ENCODE measurements at places on chromosomes 7 and 10.

- no peak for ATAC-seq
Observed at GRCh38 chr7:26054386-26054785, 97.6 kb upstream of the NFE2L3 start.

DNA sequence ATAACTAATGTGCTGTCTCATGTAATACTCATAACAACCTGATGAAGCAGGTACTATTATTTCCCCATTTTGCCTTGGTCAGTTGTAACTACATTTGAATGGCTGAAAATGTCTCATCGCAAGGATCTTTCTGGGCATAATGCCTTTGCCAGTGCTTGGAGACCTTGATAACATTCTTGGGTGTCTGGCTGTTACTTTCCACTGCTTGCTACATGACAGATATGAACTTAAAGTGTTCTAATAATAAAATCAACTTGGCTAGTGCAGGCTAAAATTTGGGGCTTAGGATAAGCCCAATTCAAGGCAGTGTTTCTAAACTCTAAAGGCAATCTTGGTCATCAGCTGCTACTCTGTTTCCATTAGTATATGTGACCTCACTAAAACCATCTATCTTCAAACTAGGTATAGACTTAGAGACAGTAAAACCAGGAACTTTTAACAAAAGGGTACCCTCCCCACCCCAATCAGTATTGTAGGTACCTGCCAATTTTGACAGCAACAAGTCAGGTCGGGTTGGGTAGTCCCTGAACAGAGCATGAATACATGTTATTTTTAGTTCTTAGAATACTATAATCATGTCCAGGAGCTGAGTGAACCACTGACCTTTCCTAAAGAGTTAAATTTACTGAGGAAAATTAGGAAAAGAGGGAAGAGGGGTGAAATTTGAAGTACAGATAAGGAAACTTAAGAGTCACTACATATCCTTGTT lies 68.2 kb upstream of the AHR start:
- no peak for ATAC-seq

DNA sequence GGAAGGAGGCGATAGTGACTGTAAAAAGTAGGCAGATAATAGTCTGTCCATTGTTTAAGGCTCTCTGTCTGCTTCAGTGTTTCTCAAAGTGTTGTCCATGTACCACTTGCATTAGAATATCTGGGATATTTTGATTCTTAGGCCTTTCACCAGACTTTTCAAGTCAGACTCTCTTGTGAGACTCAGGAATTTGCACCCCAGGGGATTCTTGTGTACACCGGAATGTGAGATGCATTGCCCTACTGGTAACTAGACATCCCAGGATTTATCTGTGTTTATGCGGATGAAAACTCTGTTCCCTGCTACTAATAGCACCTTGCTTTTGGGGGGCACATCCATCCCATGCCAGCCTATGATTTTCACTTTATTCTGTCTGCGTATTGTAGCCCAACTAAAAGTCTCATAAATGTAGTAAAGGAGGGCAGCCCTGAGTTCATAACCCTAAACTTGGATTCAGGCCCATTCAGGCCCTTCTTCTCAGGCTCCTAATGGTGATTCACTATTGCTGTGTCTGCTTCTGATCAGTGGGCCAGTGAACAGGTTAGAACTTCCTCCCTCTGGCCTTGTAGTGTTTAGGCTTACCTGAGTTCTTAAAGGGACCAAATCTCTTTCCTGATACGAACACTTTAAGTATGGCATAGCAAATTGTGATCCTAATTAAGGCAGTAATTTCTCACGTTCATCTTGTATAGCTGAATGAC lies 71.8 kb upstream of the RPA3 start:
- ATAC-seq: no peak

- ATAC-seq: no peak
Observed at GRCh38 chr7:94174956-94175355, 170.8 kb upstream of the BET1 start.

- no peak for ATAC-seq
Observed at GRCh38 chr10:80318742-80319141, 29.3 kb upstream of the MAT1A start.

DNA sequence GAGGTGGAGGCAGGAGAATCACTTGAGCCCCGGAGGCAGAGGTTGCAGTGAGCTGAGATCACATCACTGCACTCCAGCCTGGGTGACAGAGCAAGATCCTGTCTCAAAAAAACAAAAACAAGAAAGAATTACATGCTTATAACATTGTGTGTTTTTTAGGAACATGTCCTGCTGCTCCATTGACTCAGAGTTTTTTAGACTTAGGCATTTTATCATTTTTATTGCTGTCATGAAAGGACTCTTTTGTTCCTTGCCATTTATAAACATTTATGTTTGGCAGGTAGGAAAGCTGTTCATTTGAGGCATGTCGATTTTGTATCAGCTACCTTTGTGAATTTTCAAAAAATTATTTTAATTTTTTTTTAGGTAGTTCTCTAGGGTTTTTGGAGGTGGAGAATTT lies 20.3 kb downstream of the COL26A1 start:
- no peak for ATAC-seq

DNA sequence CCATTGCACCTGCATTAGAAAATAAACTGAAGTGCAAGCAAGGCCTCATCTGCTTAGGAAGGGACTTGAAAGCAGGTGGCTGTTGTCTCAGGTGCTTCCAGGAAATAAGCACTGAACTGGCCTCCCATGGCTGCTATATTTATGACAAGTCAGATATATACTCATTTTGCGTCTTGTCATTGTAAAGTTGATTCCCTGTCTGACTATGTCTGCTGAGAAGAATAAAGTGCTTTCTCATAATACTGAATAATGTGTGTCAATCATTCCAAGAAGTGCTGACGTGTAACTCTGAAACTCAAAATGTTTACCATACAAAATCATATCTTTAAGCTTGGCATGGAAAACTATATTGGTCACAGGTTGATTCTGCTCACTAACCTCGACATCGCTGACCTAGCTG lies 44.9 kb upstream of the SVOPL start:
- peak; percentile 97 for ATAC-seq

- no peak for ATAC-seq
Observed at GRCh38 chr10:44384601-44385025, 284 bp downstream of the CXCL12 start.

GRCh38 chr7:6505685-6506559 lies 45.3 kb downstream of the GRID2IP start:
- ATAC-seq: no peak

DNA sequence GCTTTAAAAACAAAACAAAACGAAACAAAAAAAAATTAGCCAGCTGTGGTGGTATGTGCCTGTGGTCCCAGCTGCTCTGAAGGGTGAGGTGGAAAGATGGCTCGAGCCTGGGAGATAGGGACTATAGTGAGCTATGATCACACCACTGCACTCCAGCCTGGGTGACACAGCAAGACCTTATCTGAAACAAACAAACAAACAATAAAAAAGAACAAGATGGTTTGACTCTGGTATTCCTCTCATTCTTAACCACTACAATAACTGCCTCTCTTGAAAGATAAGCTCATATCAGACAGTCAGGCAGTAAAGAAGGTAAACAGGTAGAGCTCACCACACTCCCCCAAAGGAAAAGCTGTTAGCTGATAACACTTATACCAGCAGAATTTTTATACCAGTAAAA lies 14.1 kb upstream of the DUSP5 start:
- no peak for ATAC-seq

- no peak for ATAC-seq
Observed at GRCh38 chr7:159329818-159330378, 185.2 kb upstream of the VIPR2 start.

GRCh38 chr10:58394471-58394870 lies 9.3 kb downstream of the TFAM start:
- no peak for ATAC-seq

- no peak for ATAC-seq
Observed at GRCh38 chr7:83475420-83475819, 173.5 kb downstream of the SEMA3E start.

DNA sequence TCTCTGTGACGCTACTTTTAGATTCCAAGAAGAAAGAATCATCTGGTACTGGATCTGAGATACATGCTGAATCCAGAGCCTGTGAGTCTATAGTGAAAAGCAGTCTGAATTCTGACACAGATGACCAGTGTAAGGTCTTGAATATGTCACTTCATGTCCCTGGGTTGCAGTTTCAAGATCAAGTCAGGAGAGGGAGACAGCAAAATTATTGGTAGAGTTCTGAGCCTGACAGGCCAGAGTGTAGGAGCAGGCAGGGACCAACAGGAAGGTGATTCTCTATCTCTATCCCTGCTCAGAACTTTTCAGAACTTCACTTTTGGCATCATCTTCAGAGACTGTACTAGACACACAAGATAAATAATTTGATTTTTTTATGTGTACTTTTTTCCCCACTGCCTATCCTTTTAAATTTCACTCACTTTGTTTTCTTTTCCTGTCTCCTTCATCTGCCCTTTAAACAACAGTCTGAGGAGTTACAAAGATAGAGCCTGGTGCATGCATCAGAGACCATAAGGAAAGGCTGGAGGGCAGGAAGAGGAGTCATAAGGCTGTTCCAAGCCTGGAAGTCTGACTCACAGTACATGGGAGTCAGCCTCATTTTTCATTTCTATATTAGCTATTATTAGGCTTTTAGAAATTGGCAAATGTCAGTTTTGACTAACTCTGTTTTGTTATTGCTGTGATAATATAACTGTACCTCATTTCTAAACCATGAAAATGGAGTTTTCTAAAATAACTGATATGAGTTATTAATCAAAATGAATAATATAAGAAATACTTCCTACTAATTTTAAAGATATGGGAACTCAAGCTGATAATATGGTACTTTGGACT lies 120.2 kb upstream of the TMEM229A start:
- no peak for ATAC-seq

DNA sequence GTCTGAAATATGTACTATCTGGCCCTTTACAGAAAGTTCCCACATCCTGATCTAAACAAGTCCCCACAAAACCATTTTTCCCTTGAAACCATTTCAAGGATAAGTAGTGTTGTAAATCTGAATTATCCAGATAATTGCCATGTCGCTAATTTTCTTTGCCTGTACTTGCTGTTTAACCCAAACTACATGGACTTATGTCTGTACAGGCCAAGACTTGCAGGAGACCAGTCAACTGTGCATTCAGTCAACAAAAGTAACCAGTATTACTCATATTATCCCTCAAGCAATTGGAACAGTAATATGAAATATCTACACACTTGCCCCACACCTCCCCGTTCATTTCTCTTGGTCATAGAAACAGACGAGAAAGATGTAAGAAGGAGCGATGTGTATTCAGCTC lies 347.8 kb upstream of the NFE2L3 start:
- no peak for ATAC-seq

DNA sequence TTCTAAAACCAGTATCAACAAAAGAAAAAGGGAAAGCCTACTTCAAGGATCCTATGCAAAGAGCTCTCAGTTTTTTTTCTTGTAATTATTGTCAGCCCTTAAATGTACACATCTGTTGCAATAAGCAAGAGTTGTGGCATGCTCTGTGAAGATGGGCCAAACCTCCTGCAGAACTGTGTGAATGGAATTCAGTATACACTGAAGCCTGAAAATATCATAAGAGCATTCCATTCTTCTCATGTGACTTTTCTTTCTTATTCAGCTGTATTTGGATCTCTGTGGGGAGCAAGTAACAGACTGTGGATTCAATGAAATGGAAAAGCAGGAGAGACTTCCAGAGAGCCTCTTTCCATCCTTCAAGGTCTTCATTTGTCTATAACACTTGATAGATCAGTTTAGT lies 130.7 kb downstream of the SAMD9 start:
- ATAC-seq: no peak

GRCh38 chr7:49773218-49773935 lies at the start of gene VWC2:
Gene VWC2, plus strand, starts transcription at chr7:49773638. Its CDS starts 1,798 bp downstream, at chr7:49775436.
- no peak for ATAC-seq

DNA sequence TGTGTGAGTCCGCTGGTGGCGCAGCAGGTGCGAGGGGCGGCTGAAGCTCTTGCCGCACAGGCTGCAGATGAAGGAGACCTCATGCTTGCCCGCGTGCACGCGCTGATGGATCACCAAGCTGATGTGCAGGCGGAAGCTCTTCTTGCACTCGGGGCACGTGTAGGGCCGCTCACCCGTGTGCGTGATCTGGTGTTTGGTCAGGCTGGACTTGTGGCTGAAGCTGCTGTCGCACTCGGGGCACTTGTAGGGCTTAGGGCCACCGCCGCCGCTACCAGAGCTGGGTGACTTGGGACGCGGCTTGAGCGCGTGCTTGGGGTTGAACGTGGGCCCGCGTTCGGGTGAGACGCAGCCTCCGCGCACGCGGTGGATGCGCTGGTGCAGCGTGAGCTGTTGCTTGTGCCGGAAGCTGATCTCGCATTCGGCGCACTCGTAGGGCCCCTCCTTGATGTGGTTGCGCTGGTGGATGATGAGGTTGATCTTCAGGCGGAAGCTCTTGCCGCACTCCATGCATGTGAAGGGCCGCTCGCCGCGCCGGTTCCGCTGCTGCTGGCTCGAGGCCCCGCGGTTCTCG lies 28.7 kb downstream of the ZNF777 start:
- no peak for ATAC-seq

DNA sequence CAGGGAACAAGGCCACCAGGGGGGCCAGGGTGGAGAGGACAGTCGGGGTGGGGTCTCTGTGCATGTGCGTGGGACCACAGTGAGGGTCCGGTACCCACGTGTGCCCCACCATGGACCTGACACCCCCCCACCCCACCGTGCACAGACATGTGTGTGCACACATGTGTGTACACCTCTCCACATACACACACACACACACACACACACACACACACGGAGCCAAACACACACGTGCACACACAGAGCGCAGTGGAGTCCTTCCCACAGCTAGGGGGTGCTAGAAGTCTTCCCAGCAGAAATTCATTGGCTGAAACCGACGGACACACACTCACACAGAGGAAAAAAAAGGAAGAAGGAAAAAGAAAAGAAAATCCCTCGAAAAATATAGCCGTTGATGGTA lies 42.8 kb upstream of the GNA12 start:
- ATAC-seq: peak; percentile 88

GRCh38 chr7:74606101-74606908 lies 51.2 kb upstream of the GTF2I start:
- ATAC-seq: peak; percentile 93

- ATAC-seq: no peak
Observed at GRCh38 chr7:154532771-154533170, 470.2 kb downstream of the PAXIP1 start.

- no peak for ATAC-seq
Observed at GRCh38 chr7:57071-57470, 135.3 kb upstream of the FAM20C start.

DNA sequence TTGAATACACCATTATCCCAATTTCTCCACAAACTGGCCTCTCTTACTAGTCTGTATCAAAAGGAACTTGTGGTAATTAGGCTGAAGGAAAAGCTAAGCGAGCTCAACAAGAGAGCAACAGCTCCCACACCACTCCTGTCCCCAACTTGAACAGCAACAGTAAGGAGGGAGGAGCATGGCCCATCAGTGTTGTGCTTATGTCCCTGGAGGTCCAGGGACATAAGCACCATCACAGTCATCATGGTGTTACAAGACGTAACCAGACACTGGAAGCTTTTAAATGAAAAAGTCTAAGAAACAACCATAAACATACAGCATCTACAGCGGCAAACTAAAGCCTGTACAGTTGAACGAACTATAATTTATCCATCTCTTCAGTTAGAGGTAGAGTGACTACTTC lies 989 bp downstream of the ERLIN1 start:
- peak; percentile 15 for ATAC-seq

GRCh38 chr10:71580415-71580814 lies 139.2 kb downstream of the C10orf105 start:
- ATAC-seq: no peak

- no peak for ATAC-seq
Observed at GRCh38 chr7:12930534-12930933, 243.1 kb downstream of the ARL4A start.

GRCh38 chr7:123876557-123877256 lies 31.7 kb downstream of the HYAL4 start:
- no peak for ATAC-seq

GRCh38 chr7:36509962-36510361 lies 120.3 kb downstream of the ANLN start:
- ATAC-seq: no peak

GRCh38 chr7:31002256-31002655 lies 38.5 kb downstream of the GHRHR start:
- ATAC-seq: peak; percentile 12

All from activated T-helper 17 cell treated with anti-CD3 and anti-CD28 coated beads, Interleukin-2, amount 50 U/mL, for 72 hours (primary cell).